HT-29 (cell line): ENCODE measurements at places on chromosomes 5 and 9.

DNA sequence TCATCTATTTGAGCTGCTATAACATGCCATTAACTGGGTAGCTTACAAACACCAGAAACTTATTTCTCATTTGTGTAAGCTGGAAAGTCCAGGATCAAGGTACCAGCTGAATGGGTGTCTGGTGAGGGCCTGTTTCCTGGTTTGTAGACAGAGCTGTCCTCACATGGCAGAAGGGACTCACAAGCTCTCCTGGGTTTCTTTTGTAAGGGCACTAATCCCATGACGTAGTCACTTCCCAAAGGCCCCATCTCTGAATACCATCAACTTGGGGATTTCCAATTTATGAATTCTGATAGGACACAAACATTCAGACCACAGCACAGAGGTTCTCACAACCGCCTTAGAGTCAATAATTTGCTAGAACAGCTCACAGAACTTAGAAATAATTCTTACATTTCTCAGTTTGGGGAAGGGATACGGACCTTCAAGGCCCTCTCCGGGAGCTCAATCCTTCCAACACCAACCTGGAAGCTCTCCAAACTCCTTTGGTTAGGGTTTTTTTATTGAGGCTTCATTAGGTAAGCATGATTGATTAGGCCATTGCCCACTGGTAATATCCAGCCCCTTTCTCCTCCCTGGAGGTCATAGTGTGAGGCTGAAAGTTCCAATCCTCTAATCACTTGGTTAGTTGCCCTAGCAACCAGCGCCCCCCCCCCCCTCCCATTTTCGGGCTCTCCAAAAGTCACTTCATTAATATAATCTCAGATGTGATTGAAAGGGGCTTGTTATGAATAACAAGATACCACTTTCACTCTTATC is 7.6 kb upstream of the DNAJA1 start:
- no peak for DNase-seq

DNA sequence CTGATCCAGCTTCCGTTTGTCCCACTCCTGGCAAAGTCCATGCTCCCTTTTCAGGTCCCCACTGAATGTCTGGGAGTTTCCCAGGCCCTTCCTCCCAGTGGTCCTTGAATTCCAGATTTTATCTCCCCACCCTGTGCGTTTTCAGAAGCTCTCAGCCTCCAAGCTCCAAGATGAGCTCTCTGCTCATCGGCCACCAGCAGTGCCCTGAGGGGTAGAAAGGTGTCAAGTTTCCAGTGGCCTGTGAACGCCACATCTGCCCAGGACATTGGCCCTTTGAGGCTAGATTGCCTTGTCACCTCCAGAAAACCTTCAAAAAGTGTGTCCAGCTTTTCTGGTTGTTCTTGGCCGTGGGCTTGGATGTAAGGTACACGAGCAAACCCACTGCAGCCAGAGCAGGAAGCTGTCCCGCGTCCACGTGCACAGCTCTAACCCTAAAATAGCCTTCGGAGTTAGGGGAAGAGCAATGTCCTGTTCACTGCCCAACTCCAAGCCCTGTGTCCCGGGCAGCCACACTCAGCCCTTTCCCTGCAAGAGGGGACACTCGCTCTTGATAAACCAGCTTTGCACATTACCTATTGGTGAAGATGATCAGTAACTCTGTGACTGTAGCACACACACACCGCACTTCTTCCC is 10.9 kb upstream of the LRRC14B start:
- DNase-seq, result no peak

DNA sequence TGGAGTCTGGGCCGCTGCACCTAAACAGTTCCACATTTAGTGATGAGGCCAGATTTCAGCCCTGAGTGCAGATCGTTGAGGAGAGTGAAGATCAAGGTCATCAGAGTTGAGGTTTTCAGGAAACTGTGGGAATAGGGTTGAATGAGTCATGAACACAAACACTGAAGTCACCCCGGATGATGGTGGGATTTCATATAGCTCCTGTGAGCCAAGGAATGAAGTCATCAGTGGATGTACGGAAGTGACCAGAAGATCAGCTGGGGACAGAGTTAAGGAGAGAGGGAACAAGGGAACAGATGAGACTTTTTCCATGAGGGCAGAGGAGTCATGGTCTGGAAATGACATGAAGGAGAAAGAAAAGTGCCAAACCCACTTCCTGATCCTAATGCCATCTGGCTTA is 36.5 kb downstream of the PALM2AKAP2 start:
- DNase-seq, result no peak

GRCh38 chr5:9265441-9266287 is 280.2 kb downstream of the SEMA5A start:
- no peak for DNase-seq

DNA sequence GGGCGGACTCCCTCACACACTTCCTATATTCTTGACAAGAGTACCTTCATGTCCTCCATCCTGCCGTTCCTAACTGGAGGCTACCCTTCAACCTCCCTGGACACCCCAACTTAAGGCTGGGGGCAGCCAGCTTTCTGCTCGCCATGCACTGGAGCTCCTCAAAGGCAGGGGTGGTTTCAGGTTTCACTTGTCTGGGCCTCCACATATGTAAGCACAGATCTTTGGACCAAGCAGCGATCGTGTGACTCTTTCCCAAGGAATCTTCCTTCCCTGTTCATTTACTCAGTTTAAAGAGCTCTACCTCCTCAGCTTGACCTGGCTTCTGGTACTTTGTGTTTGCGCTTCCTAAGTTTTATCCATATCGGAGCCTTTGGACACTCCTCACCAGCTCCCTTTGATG is 34.2 kb upstream of the TRPC7 start:
- DNase-seq, result no peak

DNA sequence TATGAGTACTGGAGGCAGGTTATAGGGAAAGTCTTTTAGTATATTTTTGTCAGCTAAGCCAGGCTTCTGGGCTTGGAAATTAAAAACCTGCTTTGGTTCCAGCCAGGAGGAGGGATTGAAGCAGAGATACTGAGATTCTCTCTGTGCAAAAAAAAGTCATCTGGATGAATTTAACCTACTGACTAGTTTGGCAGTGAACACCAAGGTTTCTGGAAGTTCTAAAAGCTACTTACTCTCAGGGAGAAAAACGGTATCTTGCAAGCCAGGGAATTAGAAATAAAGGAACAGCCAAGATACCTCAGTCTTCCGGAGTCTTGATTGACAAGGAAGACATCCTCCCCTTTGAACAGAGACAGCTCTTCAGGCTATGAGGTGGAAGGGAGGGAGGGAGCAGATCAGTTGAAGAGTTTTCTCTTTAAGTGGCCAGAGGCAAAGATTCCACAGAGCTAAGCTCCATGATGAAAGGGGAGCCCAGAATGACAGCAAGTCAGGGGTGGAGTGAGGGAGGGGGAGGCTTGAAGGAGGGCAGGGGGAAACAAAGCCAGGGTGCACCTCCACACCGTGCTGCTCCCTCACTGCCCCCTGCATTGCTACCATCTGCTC is 8.3 kb upstream of the ZBTB34 start:
- DNase-seq, result no peak

- peak; percentile 90 for DNase-seq
These were observed 22.5 kb downstream of the ABO start for GRCh38 chr9:133252301-133253020.
